Stimulated activated CD4-positive, alpha-beta T cell treated with anti-CD3 and anti-CD28 coated beads, Interleukin-1b, Interleukin-23, amount 100 ng/mL, for 24 hours (primary cell): ENCODE measurements at places on chromosomes 2 and 18.

- peak; percentile 34 for DNase-seq
These were observed 727 bp downstream of the NCOA1 start for GRCh38 chr2:24491542-24492420.

DNA sequence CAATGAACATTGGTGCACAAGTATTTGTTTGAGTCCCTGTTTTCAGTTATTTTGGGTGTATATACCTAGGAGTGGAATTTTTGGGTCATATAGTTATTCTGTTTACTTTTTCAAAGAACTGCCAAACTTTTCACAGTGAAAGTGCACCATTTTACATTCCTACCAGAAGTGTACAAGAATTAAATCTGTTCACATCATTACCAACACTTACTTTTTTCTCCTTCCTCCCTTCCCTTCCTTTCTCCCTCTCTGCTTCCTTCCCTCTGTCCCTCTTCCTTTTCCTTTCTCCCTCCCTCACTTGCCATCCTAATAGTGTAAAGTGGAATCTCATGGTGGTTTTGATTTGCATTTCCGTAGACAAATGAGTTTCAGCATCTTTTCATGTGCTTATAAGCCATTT, 11.9 kb downstream of the ADNP2 start:
- no peak for DNase-seq

- no peak for DNase-seq
These were observed 6.0 kb upstream of the DTNA start for GRCh38 chr18:34704074-34704473.

DNA sequence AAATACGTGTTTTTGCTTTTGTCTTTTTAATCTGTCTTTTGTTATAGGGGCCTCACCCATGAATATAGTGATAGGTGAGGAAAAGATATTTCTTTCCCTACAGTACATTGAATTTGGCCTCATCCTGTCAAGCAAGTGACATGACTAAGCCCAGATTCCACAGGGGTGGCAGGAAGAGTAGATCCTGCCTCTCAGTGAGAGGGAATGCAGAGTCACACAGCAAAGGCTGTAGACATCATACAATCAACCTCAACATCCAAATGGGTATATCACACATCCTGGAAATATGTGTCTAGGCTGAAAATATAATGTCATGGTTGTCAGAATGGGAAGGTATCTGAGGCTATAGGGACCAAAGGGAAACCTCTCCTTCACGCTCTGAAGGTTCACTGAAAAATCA, 269.6 kb downstream of the CDH20 start:
- no peak for DNase-seq

GRCh38 chr18:50422286-50422898, 47.5 kb downstream of the SKA1 start:
- no peak for DNase-seq

DNA sequence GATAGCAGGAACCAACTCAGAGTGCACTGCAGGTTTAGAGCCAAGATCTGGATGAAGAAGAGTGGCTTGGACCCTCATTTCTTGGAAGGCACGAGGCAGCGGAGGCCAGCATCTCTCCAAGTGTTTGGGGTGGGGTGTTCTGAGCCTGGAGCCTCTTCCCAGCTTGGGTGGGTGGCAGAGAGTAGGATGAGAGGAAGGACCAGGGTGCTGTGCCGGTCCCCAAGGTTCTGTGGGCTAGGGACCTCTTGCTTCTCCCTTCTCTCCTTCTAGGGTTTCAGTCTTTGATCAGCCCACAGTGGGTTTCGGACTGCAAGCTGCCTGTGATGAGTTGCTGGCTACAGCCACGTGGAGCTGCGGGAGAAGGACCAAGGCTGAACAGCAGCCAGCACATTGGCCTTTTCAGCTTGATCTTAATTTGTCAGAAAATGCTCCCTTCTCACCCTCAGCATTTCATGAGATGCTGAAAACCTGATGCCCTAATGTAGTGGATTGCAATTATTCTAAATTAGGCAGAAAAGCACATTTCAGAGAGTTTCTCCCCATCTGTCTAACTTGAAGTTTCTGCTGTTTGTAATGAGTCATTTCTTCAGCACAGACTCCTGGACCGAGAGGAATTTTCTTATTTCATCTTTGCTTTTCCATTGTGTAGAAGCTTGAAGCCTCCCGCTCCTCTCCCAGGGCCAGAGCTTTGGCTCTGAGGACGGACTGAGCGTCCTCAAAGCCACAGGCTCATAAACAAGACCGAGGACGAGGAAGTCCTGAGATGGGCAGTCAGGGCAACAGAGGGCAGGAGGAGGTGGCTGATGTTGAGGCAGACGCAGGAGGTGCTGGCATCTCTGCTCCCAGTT, 99.1 kb upstream of the HDAC4 start:
- DNase-seq = no peak

DNA sequence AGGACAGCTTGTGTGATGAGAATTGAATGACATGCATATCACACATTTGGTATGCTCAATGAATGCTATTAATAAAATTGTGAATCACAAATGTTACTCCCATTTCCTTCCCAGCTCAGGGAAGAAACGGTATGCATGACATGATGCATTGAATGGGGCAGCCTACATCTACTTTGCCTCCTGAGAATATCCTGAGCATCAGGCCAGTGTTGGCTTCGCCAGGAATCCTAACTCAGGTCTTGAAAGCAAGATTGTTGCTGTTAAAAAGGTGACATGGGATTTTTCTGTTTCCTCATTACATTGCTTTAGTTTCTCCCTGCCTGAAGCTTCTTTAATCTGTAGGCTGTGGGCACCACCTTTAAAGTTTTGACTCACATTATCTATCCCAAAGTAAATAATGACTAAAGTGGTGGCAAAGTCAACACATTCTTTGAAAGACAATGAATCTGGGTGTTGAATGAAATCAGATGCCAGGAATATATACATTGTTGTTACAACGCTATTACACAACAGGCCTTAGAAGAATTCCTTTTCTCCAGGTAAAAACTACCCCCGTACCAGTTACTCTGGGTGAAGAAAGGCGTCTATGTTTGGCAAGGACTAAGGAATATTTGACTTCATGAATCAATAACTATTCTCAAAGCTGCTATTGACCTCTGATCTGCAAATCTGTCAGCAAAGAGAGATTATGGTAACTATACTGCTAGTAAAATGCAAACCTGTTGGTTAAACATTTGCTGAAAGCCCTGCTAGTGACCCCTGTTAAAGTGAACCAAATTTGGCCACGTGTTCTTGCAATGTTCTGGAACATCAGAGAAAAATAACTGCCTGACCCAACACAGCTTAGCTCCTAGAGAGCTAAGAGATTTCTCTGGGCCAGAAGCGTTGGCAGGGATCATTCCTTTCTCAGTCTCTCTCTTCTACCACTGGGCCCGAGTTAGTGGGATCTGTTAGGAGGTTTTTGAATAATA, 30.5 kb upstream of the NEDD4L start:
- DNase-seq = no peak

- no peak for DNase-seq
These were observed 7.3 kb downstream of the ALPP start for GRCh38 chr2:232385660-232386489.

DNA sequence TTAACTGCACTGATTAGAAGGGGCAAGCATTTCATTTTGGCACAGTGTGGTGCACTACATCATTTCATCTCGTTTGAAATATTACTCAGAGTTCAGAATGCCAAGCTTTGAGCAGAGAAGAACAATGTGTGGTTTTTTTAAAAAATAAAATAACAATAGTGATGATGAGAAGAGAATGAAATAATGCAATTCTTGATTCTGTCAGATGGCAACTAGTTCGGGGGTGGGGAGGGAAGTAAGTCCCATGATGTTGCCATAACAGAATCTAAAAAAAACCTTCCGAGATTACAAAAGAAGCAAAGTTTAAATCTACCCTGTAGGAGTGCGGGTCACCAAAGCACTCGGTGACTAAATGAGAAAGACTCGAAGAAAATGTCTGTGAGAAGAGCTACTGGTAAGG, 490.4 kb downstream of the NR4A2 start:
- DNase-seq = no peak

DNA sequence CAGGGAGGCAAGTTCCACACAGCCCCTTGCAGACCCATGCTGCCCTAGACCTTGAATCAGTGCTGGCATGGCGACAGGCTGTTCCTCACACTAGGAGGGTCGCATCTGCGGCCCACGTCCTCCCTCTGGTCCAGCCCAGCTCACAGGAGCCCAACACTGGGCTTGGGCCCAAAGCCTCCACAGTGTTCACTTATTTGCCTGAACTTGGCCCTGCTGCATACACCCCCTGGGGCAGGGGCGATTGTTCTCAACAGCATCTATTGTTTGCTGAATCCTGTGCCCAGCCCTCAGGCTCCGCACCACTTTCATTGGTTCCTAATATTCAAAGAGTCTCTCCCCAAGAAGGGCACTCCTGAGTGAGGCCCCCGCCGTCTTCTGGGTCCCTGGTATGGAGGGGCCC, 90.7 kb downstream of the ZBTB7C start:
- no peak for DNase-seq
